ENCODE measurements at places on chromosomes 11 and 22. TPM values are rescaled to one million over a fixed set of nuclear protein-coding genes. Genes with fewer than 3 reads are reported as not detected.

Gene RTN4RL2
- total RNA-seq, result not detected

Gene RAB3IL1
- total RNA-seq, result not detected

Gene C1QTNF4
- 0.23 TPM for total RNA-seq

Gene NXPE1
- not detected for total RNA-seq

Gene ARHGAP8
- total RNA-seq, result 1.1 TPM

Gene SCN3B
- not detected for total RNA-seq

Gene SNX15
- 29.2 TPM for total RNA-seq

- no peaks in the 10 kb centered on the region for H3K4me1 ChIP-seq
- H3K36me3 ChIP-seq, result peaks cover 12% of the 10 kb centered on the region
- no peak for DNase-seq
- H3K4me3 ChIP-seq, result no peak overlapping the region
Measured at GRCh38 chr11:68169442-68169841, 43.7 kb downstream of the KMT5B start.

DNA sequence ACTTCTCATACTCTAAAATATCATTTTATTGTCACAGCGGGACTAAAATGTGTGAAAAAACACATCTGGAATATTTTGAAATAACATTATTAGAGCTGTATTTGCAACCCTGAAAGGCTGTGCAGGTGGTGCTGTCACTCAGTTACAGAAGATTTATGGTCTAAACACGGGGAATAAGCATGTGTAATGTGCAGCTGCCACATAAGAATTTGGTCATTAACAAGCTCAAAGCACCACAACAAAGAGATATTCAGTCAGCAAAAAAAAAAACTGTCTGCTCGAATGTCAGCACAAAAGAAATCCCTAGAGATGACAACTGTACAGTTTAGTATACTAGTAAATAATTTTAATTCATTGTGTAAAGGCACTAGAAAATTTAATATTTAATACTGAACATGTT lies 31.3 kb downstream of the TMEM123 start:
- DNase-seq, result no peak
- H3K4me3 ChIP-seq, result no peak overlapping the region
- H3K36me3 ChIP-seq, result peaks cover 51% of the 10 kb centered on the region
- H3K4me1 ChIP-seq, result peaks cover 66% of the 10 kb centered on the region

- H3K4me3 ChIP-seq, result no peak overlapping the region
- peak; percentile 52 for DNase-seq
- H3K27ac ChIP-seq, result no peak overlapping the region
- peaks cover 10% of the 10 kb centered on the region for H3K4me1 ChIP-seq
- H3K36me3 ChIP-seq, result no peaks in the 10 kb centered on the region
Measured at GRCh38 chr11:100681064-100681502, 6.0 kb upstream of the ARHGAP42 start.

DNA sequence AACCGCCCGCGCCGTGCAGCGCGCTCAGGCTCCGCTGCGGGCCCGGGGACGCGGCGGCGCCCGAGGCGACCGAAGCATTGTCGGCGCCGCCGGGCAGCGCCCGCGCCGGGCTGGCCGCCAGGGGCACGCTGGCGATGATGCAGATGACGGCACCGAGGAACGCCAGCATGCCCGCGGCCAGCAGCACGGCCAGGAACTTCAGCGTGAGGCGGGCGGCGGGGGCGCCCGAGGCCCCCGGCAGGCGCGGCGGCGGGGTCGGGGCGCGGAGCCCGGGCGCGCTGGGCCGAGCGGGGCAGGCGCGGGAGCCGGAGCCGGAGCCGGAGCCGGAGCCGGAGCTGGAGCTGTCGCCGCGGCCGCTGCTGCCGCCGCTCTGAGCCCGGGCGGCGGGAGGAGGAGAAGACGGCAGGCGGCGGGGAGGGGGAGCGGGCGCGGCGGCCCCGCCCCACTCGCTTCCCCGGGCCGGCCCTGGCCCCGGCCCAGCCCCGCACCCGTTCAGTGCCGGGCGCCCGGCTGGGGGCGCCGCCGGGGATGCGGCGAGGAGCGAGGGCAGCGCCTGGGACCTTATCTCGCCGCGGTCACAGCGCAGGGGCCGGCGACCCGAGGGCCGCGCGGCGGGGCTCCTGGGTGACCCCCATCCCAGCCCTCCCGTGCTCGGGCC lies at the start of gene NPTXR:
Gene NPTXR (minus strand): TSS at position 372 of the 658 bp plus-strand sequence.
- H3K36me3 ChIP-seq, result no peaks in the 10 kb centered on the region
- H3K4me1 ChIP-seq, result peaks cover 10% of the 10 kb centered on the region
- no peak within 1 kb of the TSS for H3K27ac ChIP-seq
- H3K27me3 ChIP-seq, result peaks cover 63% of the 10 kb centered on the region
- H3K4me3 ChIP-seq, result peak within 1 kb of the TSS; percentile 60
- no peak for DNase-seq

DNA sequence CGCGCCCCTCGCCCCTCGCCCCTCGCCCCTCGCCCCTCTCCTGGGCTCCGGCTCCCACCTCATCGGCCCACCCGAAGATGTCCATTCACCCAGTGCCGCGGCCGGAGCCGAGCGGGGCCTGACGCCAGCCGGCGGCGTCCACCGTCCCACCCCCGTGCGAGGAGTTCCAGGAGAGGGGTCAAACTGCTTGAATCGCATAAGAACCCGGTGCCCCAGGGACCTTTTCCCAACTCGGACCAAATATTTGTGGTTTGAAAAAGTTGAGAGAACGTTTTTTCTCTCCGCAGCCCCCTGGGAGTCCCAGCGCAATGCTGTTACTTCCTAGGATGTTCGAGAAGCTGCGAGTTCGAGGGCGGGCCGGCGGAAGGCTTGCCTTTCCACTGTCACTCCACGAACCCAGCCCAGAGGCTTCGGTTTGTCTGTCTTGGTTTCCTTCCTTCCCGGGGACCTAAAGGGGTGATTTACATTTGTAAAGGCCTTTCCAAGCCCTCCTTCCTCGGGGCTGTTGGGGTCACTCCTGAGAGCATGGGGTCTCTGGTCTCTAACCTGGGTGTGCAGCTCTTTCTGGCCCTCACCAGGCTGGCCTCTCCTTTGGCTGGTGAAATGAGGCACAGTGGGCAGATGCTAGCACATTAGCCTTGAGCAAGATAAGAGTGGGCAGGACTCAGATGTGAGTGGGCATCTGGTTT lies 38.0 kb downstream of the ETS1 start:
- H3K36me3 ChIP-seq, result peaks cover 2% of the 10 kb centered on the region
- DNase-seq, result no peak
- H3K4me1 ChIP-seq, result peaks cover 84% of the 10 kb centered on the region
- H3K4me3 ChIP-seq, result peak overlapping the region; percentile 16
- H3K27me3 ChIP-seq, result no peaks in the 10 kb centered on the region

- H3K4me1 ChIP-seq, result no peaks in the 10 kb centered on the region
- no peak overlapping the region for H3K4me3 ChIP-seq
- DNase-seq, result no peak
- no peaks in the 10 kb centered on the region for H3K36me3 ChIP-seq
Measured at GRCh38 chr22:36741968-36742367, 34.0 kb downstream of the IFT27 start.

GRCh38 chr11:9030601-9031000 lies 26.8 kb upstream of the NRIP3 start:
- H3K4me1 ChIP-seq, result no peaks in the 10 kb centered on the region
- no peak for DNase-seq
- no peak overlapping the region for H3K4me3 ChIP-seq
- peaks cover 9% of the 10 kb centered on the region for H3K27me3 ChIP-seq

DNA sequence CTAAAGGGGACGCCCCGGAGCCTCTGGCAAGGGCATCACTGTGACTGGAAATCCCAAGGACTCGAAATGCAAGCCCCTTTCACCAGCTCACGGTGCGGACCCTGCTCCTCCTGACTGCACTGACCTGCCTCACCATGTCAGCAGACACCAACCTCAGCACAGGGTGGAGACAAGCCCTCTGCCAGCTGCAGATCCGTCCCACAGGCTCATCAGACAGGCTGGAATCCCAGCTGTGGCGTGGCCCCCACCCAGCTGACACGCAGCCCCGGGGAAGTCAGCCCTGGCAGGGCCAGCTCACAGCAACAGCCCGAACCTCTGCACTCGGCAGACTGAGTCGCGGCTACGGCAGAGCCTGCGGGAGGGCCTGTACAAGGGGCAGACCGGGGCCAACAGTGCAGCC lies 36.8 kb downstream of the BRD1 start:
- H3K27ac ChIP-seq, result no peak overlapping the region
- H3K4me3 ChIP-seq, result no peak overlapping the region
- no peaks in the 10 kb centered on the region for H3K27me3 ChIP-seq
- no peak for DNase-seq
- H3K36me3 ChIP-seq, result peaks cover 35% of the 10 kb centered on the region

- H3K36me3 ChIP-seq, result peaks cover 2% of the 10 kb centered on the region
- peaks cover 19% of the 10 kb centered on the region for H3K27me3 ChIP-seq
- H3K4me1 ChIP-seq, result peaks cover 35% of the 10 kb centered on the region
- no peak for DNase-seq
Measured at GRCh38 chr22:30392661-30393321, 4.0 kb upstream of the SEC14L2 start.

- H3K4me1 ChIP-seq, result peaks cover 20% of the 10 kb centered on the region
- no peak for DNase-seq
- peaks cover 10% of the 10 kb centered on the region for H3K27me3 ChIP-seq
- H3K36me3 ChIP-seq, result no peaks in the 10 kb centered on the region
- no peak overlapping the region for H3K4me3 ChIP-seq
Measured at GRCh38 chr11:73171436-73172161, 29.5 kb upstream of the FCHSD2 start.

DNA sequence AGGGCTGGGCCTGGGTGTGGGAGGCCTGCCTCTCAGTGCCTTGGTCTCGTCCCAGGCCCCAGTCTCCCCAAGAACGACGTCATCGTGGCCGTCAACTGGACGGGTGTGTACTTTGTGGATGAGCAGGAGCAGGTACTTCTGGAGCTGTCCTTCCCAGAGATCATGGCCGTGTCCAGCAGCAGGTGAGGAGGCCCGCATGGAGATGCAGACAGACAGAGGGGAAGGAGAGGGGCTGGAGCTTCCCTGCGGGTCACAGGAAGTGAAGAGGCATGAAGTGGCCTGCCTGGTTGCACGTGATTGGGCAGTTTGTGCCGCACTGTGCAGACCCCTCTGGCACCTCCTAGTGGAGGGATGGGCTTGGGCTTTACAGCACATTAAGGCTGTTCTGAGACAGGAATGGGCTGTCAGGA lies 70.4 kb downstream of the MYO7A start:
- no peak for DNase-seq
- H3K27ac ChIP-seq, result no peak overlapping the region
- H3K4me1 ChIP-seq, result peaks cover 2% of the 10 kb centered on the region
- no peaks in the 10 kb centered on the region for H3K36me3 ChIP-seq

DNA sequence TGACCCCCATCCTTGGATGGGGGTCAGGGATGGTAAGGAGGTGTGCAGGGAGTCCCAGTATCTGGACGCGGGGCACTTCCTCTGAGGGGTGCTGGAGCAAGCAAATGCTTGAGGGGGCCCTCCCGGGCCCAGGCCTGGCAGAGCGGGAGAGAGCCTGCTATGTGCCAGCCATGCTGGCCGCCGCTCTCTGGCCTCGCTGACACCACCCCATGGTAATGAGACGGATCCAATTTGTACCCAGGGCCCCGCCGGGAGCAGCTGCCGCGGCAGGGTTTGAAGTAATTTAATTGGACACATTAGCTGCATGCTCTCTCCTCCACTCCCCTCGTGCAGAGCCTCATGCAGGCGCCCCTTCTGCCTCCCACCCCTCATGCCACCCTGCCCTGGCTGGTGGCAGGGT lies 6.3 kb downstream of the SYT7 start:
- H3K4me3 ChIP-seq, result no peak overlapping the region
- no peak overlapping the region for H3K27ac ChIP-seq
- DNase-seq, result no peak
- no peaks in the 10 kb centered on the region for H3K4me1 ChIP-seq
- peaks cover 22% of the 10 kb centered on the region for H3K27me3 ChIP-seq

DNA sequence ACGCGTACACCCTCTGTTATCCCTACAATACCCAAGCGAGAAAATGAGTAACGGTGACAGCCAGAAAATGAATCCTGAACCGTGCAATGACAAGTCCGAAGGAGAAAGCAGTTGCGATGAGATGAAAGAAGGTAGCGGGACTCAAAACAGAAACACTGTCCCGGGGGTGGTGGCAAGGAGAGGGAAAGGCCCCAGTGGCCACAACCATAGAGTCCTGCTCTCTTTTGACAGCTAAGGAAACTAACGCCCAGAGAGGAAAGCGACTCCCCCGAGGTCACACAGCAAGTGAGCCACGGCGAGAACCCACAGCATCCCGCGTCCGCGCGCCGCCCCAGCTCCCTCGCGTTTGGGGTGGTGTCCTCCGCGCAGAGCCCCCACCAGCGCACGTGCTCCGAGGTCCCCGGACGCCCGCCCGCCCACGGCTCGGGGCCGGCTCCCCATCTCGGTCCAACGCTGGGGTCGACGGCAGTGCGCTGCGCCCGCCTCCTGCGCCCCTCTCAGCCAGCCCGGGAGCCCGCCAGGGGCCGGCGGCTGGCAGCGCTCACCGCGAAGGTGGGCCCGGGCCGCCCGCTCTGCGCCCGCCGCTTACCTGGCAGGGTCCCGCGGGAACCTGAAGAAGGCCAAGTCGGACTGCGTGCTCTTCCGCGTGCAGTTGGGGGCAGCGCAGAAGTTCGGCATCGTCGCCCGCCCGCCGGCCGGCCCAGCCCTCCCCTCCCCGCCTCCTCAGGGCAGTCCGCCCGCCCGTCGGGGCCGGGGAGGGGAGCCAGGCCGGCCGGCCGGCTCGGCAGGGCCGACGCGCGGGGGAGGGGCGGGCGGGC lies 564 bp downstream of the THAP12 start:
- H3K27ac ChIP-seq, result peak overlapping the region; percentile 89
- H3K36me3 ChIP-seq, result peaks cover 4% of the 10 kb centered on the region
- peak; percentile 76 for DNase-seq
- no peaks in the 10 kb centered on the region for H3K27me3 ChIP-seq
- H3K4me1 ChIP-seq, result peaks cover 58% of the 10 kb centered on the region

- H3K4me3 ChIP-seq, result no peak overlapping the region
- H3K27ac ChIP-seq, result no peak overlapping the region
- no peaks in the 10 kb centered on the region for H3K27me3 ChIP-seq
Measured at GRCh38 chr11:44556735-44557409, 8.6 kb upstream of the CD82 start.

- H3K4me3 ChIP-seq, result no peak overlapping the region
- H3K4me1 ChIP-seq, result peaks cover 2% of the 10 kb centered on the region
- DNase-seq, result no peak
Measured at GRCh38 chr22:17648569-17648968, 10.0 kb downstream of the BCL2L13 start.

GRCh38 chr11:1943977-1944376 lies 3.2 kb upstream of the MRPL23 start:
- H3K4me1 ChIP-seq, result peaks cover 5% of the 10 kb centered on the region
- H3K27ac ChIP-seq, result no peak overlapping the region
- no peaks in the 10 kb centered on the region for H3K36me3 ChIP-seq
- no peak overlapping the region for H3K4me3 ChIP-seq

DNA sequence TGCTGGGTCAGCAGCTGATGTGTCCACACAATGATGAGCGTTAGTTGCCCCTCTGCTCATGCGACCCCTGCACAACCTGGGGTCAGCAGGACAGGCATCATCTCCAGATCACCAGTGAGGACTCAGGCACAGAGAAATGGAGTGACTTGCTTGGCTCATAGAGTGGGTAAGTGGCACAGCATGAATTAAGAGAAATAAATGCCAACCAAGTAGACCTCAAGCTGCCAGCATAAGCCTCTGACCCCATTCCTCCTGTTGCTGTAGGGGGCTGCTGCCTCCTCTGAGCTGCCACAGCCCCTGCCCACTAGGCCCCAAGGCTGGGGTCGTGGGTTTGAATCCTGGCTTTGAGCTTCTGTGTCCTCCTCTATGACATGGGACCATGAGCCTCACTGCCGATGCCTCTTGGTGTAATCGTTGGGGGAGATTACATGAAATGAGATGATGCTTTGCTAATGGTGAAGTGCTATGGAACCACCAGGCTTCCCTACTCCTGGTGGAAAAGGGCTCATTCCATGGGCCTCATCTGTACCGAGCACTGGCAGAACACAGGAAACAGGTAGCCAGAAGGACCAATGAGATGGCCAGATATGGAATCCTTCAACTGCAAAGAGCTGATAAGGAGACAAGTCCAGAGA lies 33.6 kb downstream of the LRRC32 start:
- H3K27ac ChIP-seq, result no peak overlapping the region
- peaks cover under 1% of the 10 kb centered on the region for H3K36me3 ChIP-seq
- H3K27me3 ChIP-seq, result peaks cover 39% of the 10 kb centered on the region
- no peak overlapping the region for H3K4me3 ChIP-seq
- H3K4me1 ChIP-seq, result peaks cover 3% of the 10 kb centered on the region
- DNase-seq, result no peak

All from activated CD8-positive, alpha-beta memory T cell treated with anti-CD3 and anti-CD28 coated beads, Interleukin-2, amount 10 ng/mL, durations not matched to agents 7 days and 5 days (primary cell).